ENCODE measurements at places on chromosomes 5 and 9.

DNA sequence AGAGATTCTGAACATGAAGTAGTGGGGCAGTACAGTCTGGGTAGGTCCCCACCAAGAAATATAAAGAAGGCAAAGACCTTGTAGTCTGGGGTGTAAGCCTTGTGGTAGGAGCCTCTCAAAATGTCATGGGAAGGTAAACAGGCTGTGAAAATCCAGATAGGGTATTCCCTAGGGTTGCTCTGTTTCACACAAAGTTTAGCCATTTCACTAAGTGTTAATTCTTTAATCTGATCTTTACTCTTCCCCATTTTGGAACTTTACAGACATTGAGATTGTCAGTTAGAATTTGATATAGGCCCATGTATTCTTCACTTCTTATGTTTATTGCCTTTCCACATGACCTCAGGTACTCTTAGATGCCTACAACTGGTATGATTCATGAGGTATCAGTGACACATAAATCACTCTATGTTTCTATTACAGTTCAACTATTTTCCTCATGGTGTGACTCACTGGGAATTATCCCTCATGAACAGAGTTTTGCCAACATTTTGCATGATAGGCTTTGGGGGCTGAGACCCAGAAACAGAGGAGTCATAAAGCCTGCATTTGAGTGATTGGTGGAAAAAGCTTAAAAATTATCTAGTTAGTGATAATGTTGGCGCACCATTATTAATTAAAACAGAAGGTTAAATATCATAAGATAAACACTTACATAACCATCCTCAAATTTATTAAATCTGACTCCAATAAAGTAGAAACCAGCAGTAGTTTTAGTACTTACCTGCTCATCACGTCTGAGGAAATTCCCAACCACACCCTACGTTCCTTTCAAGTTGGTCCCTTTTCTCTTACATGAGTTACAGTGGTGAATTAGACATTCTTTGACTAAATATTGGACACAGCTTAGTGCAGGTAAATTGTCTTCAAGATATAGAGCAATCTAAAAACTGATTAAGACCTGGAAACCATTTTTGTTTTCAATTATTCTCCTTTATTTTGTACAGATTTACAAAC, 399.8 kb upstream of the MEF2C start:
- DNase-seq, result peak; percentile 37

- DNase-seq, result no peak
These were observed 35.2 kb downstream of the ZNF366 start for GRCh38 chr5:72472031-72472430.

GRCh38 chr9:86521322-86521721, 167.1 kb upstream of the TUT7 start:
- no peak for DNase-seq

DNA sequence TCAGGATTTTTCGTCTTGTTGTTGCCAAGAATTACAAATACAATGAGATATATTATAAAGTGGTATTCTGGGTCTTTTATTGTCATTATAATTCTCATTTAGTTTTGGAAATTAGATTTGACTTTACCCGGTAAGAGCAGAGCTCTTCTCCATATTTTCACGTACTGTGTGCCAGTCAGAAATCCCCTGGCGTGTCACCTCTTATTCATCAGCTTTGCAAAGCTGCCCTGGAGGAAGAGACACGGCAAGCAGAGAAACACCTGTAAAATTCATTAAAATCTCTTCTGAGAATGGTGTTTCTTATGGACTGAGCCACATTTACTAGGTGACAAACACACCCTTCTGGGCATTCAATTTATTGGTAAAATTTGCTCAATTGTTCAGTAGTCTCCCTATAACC, 440.4 kb downstream of the HINT1 start:
- no peak for DNase-seq

DNA sequence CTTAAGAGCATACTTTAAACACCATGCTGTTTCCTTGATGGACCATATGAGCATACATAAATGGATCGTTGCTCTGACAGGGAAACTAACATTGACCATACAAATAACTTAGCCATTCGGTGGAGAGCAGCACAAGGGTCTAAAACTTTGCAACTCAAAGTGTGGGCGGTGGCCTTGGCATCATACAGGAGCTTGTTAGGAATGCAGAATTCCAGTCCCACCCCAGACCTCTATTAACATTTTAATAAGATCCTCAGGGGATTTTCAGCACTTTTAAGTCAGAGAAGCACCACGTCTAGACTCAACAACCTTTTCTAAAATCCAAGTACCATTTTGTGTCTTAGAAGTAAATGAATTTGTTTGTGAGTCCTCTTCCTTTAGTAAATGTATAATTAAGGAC, 260.9 kb downstream of the EBF1 start:
- no peak for DNase-seq

- DNase-seq, result no peak
These were observed 17.0 kb downstream of the FAM13B start for GRCh38 chr5:138015916-138016315.

DNA sequence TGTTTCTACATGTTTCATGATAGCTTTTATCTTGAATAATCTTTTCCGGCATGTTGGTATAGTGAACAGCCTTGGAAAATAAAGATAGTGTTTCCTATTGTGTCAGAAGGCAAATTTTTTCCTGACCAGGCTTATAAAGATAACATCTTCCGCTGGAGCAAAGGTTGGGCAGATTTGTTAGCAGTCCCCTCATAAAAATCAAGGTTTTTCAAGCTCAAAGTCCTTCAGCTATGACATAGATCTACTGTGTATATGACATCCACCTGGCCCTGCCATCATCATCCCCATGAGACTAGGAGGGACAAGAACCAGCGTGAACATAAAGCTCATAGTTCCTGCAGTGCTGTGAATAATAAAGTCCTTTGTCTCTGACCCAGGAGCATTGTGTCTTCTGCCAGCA, 30.4 kb upstream of the OTULINL start:
- no peak for DNase-seq

- DNase-seq, result no peak
These were observed 43.8 kb upstream of the PLEKHG4B start for GRCh38 chr5:48192-48591.

DNA sequence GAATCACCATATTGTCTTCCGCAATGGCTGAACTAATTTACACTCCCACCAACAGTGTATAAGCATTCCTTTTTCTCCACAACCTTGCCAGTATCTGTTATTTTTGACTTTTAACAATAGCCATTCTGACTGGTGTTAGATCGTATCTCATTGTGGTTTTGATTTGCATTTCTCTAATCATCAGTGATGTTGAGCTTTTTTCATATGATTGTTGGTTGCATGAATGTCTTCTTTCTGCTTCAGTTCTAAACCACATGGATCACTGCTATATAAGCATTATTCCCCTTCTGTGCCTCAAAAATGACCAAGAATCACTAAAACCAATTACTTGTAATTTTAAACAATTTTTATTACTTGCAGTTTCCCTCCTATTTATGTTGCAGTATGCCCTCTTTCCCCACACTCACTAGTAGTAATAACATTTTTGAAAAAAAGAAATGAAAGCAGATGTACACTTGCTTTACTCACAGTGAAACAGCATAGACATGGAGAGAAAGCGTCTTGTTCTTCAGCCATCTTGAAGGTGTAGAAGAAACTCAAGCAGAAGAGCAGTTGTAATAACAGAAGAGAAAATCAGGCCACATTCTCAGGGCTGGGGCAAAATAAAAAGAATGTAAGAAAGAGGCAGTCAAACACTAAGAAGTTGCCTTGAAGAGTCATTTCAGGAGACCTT, 4.5 kb upstream of the TMEM252 start:
- DNase-seq, result no peak

- DNase-seq, result no peak
These were observed 129.1 kb downstream of the CDK5RAP2 start for GRCh38 chr9:120450916-120451315.

DNA sequence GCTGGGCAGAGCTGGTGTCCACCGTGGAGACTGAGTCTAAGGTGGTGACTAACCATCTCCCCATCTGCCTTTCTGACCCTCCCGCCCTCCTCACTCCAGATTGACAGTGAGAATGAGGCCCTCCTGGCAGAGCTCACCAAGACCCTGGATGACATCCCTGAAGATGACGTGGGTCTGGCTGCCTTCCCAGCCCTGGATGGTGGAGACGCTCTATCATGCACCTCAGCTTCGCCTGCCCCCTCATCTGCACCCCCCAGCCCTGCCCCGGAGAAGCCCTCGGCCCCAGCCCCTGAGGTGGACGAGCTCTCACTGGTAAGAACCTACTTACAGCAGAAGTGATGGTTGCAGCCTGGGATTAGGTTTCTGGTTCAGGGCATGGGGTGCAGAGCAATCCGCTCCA, 96.5 kb downstream of the PPARGC1B start:
- no peak for DNase-seq

DNA sequence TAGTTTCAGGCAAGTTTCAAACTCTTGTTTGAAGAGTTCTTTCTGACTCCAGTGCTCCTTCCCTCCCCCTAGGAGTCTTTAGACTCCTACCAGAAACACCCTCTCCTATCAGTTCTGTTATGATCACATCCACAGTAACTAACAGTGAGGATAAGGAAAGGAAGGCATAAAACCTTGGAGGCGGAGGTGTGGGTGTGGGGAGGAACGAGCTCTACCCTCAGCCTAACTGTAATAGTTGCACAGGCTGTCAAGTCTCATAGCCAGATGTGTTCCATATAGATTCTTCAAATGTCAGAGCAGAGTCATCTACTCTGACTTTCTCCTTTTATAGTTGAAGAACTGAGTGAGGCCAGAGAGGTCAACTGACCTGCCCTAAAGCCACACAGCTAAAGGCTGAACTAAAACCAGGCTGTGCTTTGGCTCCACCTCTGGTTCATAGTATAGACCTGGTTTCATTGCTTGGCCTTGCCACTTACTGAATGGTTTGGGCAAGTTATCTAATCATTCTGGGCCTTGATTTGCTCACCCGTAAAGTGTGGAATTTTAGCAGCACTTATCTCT, 34.4 kb upstream of the PIK3R1 start:
- no peak for DNase-seq

- DNase-seq, result peak; percentile 94
These were observed 50.1 kb upstream of the PWWP2A start for GRCh38 chr5:160169326-160169725.

DNA sequence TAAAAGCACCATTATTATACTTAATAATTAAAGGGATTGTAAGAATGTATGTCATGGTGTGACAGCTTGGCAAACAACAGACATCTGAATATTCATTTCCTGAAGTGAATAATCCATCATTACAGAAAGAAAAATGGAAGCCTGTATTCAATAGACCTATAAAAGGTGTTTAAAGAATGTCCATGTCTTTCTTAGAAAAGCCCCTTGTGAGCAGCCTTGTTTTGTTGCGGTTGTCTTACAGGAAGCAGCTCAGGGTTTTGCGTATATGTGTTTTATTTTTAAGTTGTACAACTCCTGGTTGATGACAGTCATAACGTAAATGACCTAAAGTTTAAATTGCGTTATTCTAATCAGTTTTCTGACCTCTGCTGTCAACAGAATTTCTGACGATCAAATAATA, 53.8 kb downstream of the CAST start:
- no peak for DNase-seq

Data from EL (cell line).